ENCODE measurements at places on chromosomes 1 and 21. TPM values are rescaled to one million over a fixed set of nuclear protein-coding genes. Genes with fewer than 3 reads are reported as not detected.

DNA sequence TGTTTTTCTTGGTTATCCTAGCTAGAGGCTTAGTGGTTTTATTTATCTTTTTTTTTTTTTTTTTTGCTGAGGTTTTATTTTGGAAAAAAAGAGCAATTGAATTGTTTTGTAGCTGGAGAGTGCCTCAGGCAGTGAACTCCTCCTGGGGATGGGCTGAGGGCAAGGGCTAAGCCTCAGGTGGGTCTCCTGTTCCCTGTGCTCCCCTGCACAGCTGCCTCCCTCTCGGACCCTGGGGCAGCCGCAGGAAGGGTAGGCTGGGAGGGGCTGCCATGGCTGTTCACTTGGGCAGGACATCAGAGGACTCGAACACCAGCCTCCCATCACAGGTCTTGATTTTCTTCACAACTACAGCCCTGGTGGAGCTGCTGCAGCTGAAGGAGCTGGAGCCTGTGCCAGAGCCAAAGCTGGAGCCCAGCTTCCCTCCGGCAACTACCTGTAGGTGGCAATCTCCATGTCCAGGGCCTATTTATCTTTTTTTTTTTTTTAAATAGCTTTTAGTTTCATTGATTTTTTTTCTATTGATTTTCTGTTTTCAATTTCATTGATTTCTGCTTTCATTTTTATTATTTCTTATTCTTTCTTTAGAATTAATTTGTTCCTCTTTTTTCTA is 28.9 kb downstream of the LEPR start:
- no peak for DNase-seq

GRCh38 chr21:41576013-41576615 is 68.2 kb upstream of the TMPRSS2 start:
- no peak for DNase-seq

DNA sequence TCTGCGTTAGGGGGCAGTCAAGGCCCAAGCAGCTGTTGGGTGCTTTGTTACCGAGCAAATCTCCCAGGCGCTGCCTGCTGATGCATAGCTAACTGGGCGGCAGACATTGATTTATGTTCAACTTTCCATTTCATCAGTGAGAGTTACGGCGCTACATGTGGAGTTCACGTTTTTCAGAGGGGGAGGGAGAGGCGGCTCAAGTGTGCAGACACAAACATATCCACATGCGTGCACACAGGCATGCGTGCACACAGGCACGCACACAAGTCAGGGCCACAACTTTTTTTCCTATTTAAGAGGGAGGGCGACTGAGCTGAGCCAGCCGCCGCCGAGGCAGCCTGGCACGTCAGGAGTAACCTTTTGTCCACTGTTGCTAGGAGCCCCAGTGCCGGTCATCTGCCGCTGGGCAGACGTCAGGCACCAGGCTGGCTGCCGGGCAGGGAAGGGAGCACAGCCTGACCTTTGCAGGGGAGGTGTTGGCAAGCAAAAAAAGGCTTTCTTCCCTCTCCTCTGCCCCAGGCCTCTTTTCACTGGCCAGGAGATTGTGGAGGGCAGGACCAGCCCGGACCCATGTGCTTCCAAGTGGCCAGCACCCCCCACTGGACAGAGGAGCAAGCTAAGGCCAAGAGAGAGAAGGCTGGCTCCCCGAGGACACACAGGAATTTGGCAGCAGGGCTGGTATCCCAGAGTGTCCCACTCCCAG is 73.3 kb downstream of the MRPL37 start:
- no peak for DNase-seq

- DNase-seq, result no peak
Measured at GRCh38 chr1:116628448-116628847, 39.1 kb downstream of the IGSF3 start.

- no peak for DNase-seq
Measured at GRCh38 chr1:186225096-186225495, 150.0 kb downstream of the TPR start.

GRCh38 chr1:112529301-112529700 is 20.5 kb downstream of the WNT2B start:
- DNase-seq, result no peak

- DNase-seq, result no peak
Measured at GRCh38 chr1:185916861-185917260, 182.7 kb downstream of the HMCN1 start.

GRCh38 chr1:219883400-219884332 is 44.7 kb downstream of the SLC30A10 start:
- DNase-seq, result no peak

- DNase-seq, result no peak
Measured at GRCh38 chr1:61274939-61275338, 192.6 kb downstream of the NFIA start.

DNA sequence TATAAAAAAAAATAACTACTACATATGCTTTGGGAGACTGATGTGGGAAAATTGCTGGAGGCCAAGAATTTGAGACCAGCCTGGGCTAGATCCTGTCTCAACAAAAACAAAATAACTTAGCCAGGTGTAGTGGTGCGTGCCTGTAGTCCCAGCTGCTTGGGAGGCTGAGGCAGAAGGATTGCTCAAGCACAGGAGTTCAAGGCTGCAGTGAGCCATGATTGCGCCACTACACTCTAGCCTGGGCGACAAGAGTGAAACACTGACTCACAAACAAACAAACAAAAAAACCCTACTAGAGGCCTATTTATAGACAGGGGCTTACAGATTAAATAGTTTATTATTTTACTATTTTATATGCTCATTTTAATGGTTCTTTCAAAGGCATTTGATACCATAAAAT is 80.0 kb downstream of the LHX4 start:
- DNase-seq, result no peak

DNA sequence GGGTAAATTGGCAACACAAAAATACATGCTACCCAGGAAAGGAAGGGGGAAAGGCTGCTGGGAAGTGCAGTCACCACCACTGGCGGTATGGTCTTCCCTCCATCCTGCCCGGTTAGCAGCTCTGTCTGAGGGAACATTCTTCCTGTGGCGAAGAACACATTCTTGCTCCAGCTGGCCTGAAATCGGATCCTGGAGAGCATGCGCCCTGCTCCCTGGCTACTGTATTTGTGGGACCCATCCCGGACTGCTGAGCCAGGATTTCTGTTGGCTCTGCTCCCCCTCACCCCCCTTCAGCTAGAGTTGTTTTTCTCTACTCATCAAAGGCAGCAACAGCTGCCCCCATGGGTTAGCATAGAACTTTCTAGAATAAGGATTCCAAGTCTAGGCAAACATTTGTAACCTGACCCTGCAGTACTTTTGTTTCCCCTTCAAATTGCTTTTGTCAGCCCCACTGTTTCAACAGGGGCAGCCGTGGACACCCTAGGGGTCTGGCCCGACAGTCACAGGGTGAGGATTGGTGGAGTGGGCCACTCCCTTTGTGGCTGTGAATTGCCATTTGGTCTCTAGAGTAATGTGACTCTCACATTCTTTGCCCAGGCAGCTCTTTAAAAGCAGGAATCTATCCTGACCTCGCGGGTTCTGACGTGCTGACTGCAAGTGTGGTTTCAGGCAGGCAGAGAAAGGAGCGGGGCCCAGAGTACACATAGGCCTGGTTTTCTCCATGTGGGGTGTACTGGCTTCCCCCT is 157.7 kb downstream of the TOMM20 start:
- DNase-seq, result no peak

DNA sequence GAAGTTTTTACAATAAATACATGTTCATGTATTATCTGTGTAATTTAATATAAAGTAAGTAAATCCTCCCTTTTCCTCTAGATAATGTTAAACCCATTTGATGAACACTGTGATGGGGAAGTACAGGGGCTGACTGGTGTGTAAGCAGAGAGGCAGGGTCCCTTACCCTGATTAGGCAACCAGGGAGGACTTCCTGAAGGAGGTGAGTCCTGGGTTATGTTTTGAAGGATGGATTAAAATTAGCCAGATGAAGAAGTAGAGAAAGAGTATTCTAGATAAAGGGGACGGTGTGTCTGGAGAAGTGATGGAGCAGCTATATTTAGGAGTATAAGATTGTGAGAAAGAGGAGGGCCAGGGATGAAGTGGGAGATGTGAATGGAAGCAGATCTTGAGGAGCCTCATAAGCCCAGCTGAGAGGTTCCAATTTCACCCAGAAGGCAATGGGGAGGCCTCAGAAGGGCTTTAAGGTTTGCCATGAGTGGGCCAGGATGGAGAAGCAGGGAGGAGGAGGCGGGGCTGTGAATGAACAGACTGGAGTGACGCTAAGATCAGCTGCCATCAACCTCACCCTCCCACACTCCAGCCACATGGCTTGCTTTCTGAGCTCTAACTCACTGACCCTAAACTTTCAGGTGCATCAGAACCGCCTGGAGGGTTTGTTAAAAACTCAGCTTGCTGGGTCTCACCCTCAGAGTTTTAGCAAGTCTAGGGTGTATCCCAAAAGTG is 30.9 kb upstream of the ID3 start:
- peak; percentile 69 for DNase-seq

- DNase-seq, result no peak
Measured at GRCh38 chr1:21568809-21569385, 59.7 kb downstream of the ALPL start.

DNA sequence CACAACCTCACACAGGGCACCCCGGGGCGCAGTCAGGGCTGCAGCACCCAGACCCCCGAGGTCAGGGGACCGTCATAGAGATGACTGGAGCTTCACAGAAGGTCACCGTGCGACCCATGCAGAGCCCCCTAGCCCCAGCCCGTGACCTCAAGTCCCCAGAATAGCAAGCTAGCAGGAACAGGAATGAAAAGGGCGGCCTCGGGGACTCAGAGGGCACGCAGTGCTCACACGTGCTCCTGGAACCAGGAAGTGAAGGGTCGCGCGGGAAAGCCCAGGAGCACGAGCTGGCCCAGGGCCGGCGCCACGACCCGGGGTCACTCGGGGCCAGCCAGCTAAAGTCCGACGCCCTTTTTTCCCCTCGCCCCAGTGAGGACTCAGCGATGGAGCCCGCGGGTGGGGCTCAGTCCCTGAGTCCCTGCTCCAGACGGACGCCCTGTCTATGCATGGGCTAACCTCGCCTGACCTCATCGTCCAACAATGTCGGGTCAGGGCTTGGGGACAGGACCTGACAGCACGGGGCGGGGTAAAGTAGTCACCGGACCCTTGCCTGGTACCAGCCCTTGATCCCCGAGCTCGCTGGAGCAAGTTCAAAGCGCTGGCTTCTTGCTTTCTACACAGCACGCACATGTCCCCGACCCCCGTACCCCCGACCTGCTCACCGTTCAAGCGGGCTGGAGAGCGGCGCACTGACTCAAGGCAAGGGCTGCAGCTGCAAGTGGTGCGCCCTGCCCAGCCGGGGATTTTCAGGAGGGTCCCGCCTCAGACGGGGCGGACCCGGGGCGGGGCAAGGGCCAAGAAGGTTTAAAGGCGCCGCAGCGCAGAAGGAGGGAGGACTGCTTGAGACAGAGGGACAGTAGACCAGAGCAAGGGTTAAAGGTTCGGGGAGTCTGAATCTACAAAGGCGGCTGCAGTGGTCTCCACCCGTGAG is at the start of gene TAGLN2:
TSS of gene TAGLN2 (minus strand) at position 717 of the 928 bp plus-strand sequence. CDS start 4,998 bp downstream, outside the sequence.
- DNase-seq, result peak; percentile 93

- DNase-seq, result peak; percentile 42
Measured at GRCh38 chr1:44405031-44405797, at the start of gene RNF220. Gene RNF220, plus strand, starts transcription at chr1:44405255.

- DNase-seq, result no peak
Measured at GRCh38 chr1:162357681-162358266, 18.9 kb downstream of the SPATA46 start.

DNA sequence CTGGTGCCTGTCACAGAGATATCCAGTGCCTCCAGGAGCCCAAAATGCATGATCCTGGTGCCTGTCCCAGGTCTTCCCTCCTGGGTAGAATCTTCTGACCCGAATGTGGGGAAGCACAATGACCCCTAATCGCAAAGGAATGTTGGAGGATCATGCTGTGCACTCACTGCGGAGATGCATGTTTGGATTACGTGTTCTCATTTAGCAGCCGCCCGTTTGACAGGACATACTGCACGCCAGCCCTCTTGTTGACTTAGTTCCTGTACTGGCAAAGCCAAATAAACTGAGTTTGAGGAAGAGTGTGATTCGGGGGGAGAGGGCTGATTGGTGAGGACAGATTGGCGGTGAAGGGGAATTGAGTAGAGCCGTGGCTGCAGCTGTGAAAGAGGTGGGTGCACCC is 85.9 kb upstream of the SIM2 start:
- no peak for DNase-seq

GRCh38 chr1:109350655-109351054 is 43.8 kb upstream of the MYBPHL start:
- DNase-seq, result no peak

DNA sequence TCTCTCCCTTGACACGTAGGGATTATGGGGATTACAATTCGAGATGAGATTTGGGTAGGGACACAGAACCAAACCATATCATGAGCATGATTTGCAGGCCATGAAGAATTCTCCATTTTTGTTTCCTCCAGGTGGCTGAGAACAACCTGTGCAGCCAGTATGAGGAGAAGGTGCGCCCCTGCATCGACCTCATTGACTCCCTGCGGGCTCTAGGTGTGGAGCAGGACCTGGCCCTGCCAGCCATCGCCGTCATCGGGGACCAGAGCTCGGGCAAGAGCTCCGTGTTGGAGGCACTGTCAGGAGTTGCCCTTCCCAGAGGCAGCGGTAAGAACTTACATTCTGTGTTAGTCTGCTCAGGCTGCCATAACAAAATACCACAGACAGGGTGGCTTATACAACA is 9.7 kb downstream of the MX1 start:
- DNase-seq, result no peak

GRCh38 chr1:23709229-23709628 is 17.6 kb downstream of the RPL11 start:
- DNase-seq, result no peak

DNA sequence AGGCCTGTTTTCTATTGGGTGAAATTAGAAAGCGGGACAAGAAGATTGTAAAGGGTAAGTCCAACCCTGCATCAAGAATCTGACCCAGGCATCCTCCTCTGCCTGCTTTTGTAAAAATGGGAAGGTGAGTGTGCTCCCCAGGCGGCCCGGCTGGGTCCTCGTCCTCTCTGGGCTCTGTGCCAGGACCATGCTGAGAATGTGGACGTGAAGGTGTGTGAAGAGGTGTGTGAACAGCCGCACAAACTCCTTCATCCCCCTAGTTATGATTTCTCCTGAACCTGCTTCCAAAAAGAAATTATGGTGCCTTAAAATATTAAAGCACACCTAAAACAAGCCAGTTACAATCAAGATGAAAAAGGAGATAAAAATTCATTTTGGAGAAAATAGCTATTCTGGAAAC is 185.7 kb downstream of the IGSF21 start:
- DNase-seq, result no peak

GRCh38 chr21:28781602-28782276 is 210.9 kb downstream of the LTN1 start:
- DNase-seq, result no peak

DNA sequence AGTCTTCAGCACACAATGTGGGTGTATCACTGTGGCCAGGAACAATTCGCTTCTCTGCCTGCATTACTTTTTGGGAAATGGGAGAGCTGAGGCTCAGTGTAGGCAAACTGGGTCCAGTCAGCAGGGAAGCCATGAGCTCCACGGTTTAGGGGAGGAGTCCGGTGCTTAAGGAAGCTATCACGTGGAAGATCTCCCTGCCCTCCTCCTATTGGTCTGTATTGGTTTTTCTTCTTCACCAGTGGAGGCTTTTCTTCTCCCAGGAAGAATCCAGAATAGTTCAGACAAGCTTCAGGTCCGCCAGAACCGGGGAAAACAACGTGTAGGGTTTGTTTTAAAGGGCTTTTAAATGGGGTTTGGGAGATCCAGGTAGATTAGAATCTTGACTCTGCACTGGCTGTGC is 156.2 kb upstream of the CAMK1G start:
- no peak for DNase-seq

PCP4 gene
- total RNA-seq, result not detected

GJB5 gene
- not detected for total RNA-seq

CELA2A gene
- not detected for total RNA-seq

TMEM81 gene
- total RNA-seq, result 1.5 TPM

YARS1 gene
- 267 TPM for total RNA-seq

TLR5 gene
- total RNA-seq, result 0.38 TPM

FAM78B gene
- 0.74 TPM for total RNA-seq

All from activated naive CD8-positive, alpha-beta T cell treated with anti-CD3 and anti-CD28 coated beads for 36 hours (primary cell).